Fibroblast of villous mesenchyme (primary cell): ENCODE measurements at places on chromosomes 13 and 19. TPM values are rescaled to one million over a fixed set of nuclear protein-coding genes. Genes with fewer than 3 reads are reported as not detected.

The MBD3L2 gene
- not detected in 2 replicates for total RNA-seq

The ABHD13 gene
- total RNA-seq, result 7.4 and 10.8 TPM in 2 replicates

The PDE4A gene
- total RNA-seq, result 3.9 and 4.8 TPM in 2 replicates

The GATAD2A gene
- 44.5 and 57.0 TPM in 2 replicates for total RNA-seq

The FAAP24 gene
- 0.86 and 1.6 TPM in 2 replicates for total RNA-seq

The PLK5 gene
- total RNA-seq, result under 0.01 TPM in 1 of 2 replicates, not detected in the other

The RANBP3 gene
- total RNA-seq, result 45.8 and 47.4 TPM in 2 replicates

The APC2 gene
- total RNA-seq, result 0.32 and 0.43 TPM in 2 replicates

The ZNF506 gene
- total RNA-seq, result 7.3 and 7.7 TPM in 2 replicates

The TTC9B gene
- not detected in 2 replicates for total RNA-seq

The UBE2L5 gene
- total RNA-seq, result not detected in 2 replicates

The FGF22 gene
- not detected in 2 replicates for total RNA-seq

The ZNF763 gene
- total RNA-seq, result 0.32 and 0.86 TPM in 2 replicates

The F2RL3 gene
- 0.43 and 0.64 TPM in 2 replicates for total RNA-seq

The SYNE4 gene
- 0.32 TPM in 1 of 2 replicates, not detected in the other for total RNA-seq

The CRX gene
- total RNA-seq, result not detected in 2 replicates

The DHDH gene
- not detected in 2 replicates for total RNA-seq

The NEK5 gene
- under 0.01 TPM in 2 replicates for total RNA-seq

The LHFPL6 gene
- total RNA-seq, result 44.8 and 57.9 TPM in 2 replicates

The SLC1A6 gene
- not detected in 2 replicates for total RNA-seq

The CEACAM4 gene
- not detected in 2 replicates for total RNA-seq

The SPRY2 gene
- total RNA-seq, result 15.8 and 16.0 TPM in 2 replicates

The DMKN gene
- total RNA-seq, result 0.97 and 2.2 TPM in 2 replicates

The ZIC5 gene
- not detected in 2 replicates for total RNA-seq

The C1QTNF9 gene
- total RNA-seq, result not detected in 2 replicates

The ZNF816 gene
- total RNA-seq, result 4.5 and 11.7 TPM in 2 replicates

The CYP2B6 gene
- total RNA-seq, result not detected in 2 replicates

The ZNF234 gene
- total RNA-seq, result 8.4 and 12.5 TPM in 2 replicates

The SBK2 gene
- not detected in 2 replicates for total RNA-seq

The SERTM1 gene
- total RNA-seq, result not detected in 2 replicates

The KLF2 gene
- 3.0 and 6.8 TPM in 2 replicates for total RNA-seq

The STX10 gene
- 58.3 and 69.9 TPM in 2 replicates for total RNA-seq

The FXYD3 gene
- not detected in 2 replicates for total RNA-seq

The ZNF793 gene
- total RNA-seq, result 0.64 and 2.6 TPM in 2 replicates

The SLC25A42 gene
- 5.8 and 9.1 TPM in 2 replicates for total RNA-seq
